Cerebellar nuclear complex (tissue), 1 donor: ENCODE measurements at places on chromosomes 1 and 21.

GRCh38 chr1:78651241-78651640 lies 1.6 kb downstream of the IFI44 start:
- no peak for DNase-seq

DNA sequence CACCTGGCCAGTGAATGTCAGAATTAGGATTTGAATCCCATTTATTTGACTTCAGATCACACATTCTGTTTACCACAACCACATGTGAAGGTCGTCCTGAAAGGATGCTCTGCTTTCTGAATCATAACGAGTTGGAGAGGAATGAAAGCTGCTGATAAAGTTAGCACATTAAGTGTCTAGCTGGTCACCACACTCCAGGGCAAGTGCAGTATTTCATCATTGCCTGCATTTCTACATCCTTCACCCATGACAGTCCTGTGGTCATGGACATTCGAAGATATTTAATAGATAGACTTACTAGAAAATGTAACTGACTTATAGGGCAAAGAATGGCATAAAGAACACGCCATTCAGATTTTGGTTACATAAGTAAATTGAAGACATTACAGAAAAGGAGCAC lies 52.7 kb upstream of the ST6GALNAC3 start:
- DNase-seq: no peak

DNA sequence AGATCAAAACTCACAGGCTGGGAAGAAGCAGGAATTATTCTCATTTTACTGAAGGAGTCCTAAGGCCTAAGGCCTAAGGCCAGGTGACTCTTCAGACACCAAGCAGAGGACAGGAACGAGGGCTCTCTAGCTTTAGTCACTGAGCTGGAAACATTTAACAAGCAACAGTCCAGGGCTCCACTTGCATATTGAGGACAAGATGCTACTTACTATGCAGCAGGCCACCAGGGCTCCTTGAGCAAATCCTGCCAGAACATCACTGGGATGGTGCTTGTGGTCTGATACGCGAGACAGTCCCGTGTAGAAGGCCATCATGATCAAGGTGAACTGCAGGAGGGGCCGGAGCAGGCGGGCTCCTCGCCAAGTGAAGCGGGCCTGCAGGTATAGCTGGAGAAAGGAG lies 67.6 kb downstream of the PLPP3 start:
- no peak for DNase-seq

DNA sequence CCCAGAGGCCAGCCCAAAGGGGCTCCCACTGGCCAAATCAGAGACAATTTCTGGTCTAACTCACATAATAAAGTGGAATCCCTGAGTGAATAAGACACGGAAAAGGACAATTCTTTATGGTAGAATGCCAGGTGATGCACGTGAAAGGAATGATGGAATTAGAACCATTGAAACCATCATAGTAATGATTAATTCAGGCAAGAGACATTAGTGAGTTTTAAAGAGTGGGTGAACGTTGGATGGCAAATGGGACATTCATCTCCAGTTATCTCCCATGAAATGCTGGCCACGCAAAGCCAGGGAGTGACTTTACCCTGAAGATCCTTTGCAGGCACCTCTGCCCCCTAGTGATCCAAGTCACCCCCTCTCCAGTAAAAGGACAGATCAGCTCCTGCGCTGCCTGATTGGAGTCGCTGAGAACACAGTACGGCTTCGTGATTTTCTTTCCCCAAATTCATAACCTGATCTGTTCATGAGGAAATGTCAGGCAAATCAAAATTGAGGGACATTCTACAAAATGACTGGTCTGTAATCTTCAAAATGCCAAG lies 87.5 kb downstream of the AJAP1 start:
- DNase-seq: no peak

- no peak for DNase-seq
Measured at GRCh38 chr1:26794391-26794790, 6.6 kb downstream of the PIGV start.

DNA sequence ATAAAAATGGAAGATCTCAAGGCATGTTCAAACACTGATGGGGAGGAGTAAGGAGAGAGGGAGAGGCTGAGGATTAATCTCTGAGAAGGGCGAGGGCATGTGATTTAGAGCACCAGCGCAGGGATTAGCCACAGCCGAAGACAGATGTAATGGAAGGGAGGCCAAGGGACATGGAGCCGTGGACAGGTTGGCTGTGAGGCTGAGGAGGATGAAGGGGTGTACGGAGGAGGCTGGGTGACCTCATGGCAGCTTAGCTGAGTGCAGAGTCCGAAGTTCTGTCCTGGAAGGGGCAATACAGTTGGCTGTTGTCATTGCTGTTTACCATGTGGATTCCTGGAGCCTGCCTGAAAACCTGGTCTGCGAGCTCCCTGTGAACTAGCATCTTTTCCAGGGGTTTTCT lies 342.8 kb downstream of the RPS6KC1 start:
- no peak for DNase-seq

- no peak for DNase-seq
Measured at GRCh38 chr1:11566042-11566850, 87.3 kb downstream of the DISP3 start.

DNA sequence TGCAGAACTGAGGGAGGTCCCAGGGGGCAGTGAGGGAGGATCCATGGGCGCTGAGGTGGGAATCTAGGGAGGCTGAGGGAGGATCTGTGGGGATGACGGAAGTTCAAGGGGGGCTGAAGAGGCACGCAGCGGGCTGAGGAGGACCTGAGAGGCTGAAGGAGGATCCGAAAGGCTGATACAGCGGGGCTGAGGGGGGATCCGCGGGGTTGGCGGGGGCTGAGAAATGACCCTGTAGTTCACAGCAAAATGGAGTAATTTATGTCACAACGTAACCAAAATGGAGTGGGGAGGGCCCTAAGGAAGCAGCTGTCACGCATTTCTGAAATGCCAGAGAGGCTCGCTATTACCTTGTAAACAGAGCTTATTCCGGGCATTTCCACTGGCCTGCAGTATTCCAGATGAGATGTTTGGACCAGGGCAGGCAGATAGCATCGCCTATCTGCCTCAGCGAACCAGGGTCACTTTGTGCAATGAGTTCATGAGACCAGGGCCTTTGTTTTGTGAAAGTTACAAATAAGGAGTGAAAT lies 926 bp upstream of the MRPL55 start:
- DNase-seq: no peak

DNA sequence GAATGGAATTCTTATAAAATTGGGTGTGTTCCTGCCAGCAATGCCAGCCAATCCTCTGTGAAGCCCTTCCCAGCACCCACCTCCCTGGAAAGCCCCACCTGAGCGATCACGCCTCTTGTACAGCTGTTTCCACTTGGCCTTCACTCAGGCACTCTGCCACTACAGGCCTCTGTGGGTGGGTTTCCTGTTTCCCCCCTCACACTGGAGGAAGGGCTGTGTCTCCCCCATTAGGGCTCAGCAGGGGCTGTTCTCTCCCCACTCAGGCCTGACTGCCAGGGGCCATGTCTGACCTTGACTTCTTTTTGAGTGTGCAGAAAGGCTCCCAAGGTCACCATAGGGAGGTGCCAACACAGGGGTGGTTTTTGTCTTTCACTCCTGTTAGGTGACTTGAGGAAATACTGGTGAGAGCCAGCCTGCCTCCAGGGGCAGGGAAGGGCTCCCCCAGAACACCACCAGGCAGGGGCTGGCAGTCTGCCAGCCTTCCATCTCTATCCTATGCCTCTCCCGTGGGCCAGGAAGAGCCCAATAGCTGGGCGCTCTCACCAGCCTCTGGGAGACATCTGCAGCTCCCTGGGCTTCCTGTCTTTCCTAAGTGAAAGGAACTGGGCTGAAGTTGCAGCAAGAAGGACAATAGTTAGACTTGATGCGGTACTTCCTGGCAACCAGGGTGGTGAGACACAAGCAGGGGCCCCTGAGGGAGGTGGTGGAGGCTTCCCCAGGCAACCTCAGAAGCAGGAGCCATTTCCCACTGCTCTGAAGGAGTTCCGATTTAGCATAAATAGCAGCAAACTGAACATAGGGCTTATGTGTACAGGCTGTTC lies 49.1 kb downstream of the ELK4 start:
- DNase-seq: no peak

GRCh38 chr1:47992720-47993415 lies 4.3 kb downstream of the TRABD2B start:
- DNase-seq: no peak

- DNase-seq: no peak
Measured at GRCh38 chr1:178868706-178869105, 2.2 kb downstream of the ANGPTL1 start.

- DNase-seq: no peak
Measured at GRCh38 chr1:110259770-110260169, 49.7 kb downstream of the KCNC4 start.

GRCh38 chr1:236716160-236716559 lies 29.9 kb downstream of the ACTN2 start:
- no peak for DNase-seq

DNA sequence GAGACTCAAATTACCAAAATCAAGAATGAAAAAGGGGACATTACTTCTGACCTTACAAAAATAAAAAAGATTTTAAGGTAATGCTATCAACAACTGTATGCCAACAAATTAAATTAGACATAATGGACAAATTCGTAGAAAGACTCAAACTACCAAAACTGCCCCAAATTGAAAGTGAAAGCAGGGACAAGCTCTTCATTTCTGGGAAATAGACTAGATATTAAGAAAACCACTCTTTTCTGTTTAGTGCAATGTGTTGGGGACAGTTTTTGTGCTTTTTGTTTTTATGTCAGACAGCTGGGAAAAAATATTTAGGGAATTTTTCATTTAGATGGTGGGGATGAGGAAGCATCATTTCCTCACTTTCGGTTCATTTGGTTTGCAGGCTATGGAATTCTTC lies 4.9 kb upstream of the GBP1 start:
- no peak for DNase-seq
